Ovary (tissue), 10 donors: ENCODE measurements at places on chromosomes 11 and 22. TPM values are rescaled to one million over a fixed set of nuclear protein-coding genes. Genes with fewer than 3 reads are reported as not detected.

- DNase-seq, result no peak
Observed at GRCh38 chr11:95515371-95515770, 274.2 kb downstream of the FAM76B start.

ATG2A gene
- polyA plus RNA-seq, result 2.2 TPM

OR8D4 gene
- polyA plus RNA-seq, result not detected

GRCh38 chr22:29031227-29032011, 30.2 kb downstream of the C22orf31 start:
- DNase-seq, result peak; percentile 59

DMC1 gene
- 0.82 TPM for polyA plus RNA-seq

BAIAP2L2 gene
- polyA plus RNA-seq, result 1.7 TPM
